ENCODE measurements at places on chromosomes 3 and 15. TPM values are rescaled to one million over a fixed set of nuclear protein-coding genes. Genes with fewer than 3 reads are reported as not detected.
A peak's percentile ranks its signal among the peaks of the same experiment; 100 is the strongest.

DNA sequence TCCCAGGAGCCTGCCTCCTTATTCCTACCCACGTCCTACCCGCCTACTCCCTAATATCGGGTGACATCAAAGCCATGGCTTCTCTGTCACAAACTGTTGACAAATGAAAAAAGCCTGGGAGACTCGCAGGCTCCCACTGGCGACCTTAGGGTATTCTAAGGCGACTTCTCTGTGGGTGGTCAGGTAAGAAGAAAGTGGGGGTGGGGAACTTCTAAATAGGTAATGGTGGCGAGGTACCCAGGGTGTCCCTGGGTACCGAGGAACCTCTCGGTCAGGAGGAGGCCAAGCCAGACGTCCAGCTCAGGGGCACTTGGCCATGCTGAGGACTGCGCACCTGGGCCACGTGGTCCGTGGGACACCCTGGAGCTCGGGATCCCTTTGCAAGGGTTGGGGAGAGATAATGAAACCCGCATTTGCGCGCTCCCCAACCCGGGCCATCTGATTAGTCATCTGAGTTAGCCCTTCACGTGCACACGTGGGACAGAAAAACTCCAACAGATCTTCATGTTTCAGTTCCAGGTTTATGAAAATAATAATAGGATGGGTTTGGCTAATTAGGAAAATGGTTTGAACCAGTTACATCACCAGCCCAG is 78.2 kb downstream of the NR2F2 start:
- DNase-seq, result no peak

VPS13C gene
- polyA plus RNA-seq, result 25.9 TPM

DNA sequence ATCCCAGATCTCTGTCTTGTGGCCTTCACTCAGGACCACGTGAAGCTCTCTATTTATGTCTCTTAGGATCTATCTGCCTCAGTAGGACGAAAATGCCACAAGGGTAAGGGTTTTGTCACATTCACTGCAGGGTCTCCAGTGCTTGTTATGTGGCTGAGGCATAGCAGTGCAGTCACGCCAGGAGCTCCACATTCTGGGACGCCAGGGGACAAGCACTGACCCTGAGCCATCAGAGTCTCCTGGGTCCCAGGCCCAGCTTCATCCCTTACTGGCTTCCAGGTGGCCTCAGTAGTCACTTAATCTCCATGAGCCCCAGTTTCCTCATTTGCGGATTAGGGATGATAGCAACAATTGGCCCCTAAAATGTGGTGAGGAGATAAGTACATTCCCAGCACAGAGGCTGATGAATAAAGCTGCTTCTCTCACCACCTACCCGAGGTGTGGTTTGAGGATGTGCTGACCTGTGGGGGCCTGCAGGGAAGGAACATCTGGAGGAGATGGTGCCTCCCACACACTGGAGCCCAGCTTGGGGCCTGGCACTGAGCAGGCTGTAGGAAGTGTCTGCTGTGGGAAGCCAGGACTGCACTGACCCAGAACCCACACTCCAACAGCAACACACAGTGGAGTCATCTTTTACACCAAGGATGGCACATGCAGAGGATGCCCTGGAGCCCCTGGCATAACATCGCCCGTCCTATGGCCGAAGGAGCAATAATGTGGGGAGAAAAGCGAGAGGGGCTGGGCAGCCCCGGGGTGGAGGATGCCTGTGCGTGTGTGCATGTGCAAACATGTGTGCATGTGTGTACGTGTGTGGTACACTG is 93.2 kb upstream of the IQSEC1 start:
- no peak for DNase-seq

ASB14 gene
- polyA plus RNA-seq, result 2.5 TPM

- DNase-seq, result no peak
These were observed 570 bp upstream of the NEDD4 start for GRCh38 chr15:55993804-55994560.

DNA sequence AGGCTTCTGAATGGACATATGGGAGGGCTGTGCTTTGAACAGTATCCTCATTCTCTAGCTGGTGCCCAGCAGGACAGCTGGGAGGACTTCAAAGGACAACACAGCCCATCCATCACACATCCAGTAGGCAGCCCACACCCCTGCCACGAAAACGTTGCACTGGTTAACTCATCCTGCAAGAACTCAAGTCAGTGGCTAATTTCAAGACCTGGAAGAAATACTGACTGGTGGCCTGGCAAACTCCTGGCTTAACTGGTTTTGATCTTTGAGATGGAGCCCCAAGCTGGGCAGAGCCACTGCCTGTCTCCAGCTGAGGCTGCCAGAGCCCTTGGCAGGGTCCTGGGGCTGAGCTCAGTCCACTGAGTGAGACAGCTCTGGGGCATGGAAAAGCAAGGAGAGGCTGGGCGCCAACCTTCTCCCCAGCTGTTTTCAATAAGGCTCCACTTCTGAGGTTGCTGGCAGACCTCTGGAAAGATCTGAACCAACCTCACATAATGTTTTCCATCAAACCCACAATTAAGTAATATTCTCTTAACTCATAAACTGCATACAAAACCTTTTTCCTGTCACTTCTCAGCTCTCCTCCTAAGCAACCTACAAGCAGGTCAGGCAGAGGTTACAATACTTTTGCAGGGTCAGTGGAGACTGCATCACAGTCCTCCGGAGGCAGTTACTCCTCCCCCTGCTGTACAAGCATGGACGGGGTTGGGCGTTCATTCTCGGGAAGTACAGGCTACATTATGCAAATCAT is 110.3 kb downstream of the MYLK start:
- no peak for DNase-seq

- DNase-seq, result no peak
These were observed 48.7 kb downstream of the NMNAT3 start for GRCh38 chr3:139629033-139629432.

REC114 gene
- not detected for polyA plus RNA-seq

ISG20 gene
- polyA plus RNA-seq, result 13.8 TPM

DNA sequence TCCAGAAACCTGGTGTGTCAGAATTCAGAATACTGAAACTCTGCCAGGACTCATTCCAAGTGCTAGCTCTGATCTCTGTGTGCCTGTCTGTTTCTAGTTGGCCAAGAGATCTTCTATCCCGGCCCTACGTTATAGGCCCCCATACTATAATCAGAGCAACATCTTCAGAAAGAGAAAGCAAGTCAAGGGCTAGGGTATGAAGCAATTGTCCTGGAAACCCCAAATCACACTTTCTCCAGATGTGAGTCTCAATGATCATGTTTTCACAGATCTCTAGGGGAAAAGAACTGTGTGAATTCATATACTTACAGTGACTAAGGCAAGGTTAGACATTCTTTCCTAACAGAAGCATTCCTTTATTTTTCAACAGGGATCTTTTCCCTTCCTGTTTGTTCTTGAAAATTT is 309.7 kb downstream of the SLC9A9 start:
- no peak for DNase-seq

DNA sequence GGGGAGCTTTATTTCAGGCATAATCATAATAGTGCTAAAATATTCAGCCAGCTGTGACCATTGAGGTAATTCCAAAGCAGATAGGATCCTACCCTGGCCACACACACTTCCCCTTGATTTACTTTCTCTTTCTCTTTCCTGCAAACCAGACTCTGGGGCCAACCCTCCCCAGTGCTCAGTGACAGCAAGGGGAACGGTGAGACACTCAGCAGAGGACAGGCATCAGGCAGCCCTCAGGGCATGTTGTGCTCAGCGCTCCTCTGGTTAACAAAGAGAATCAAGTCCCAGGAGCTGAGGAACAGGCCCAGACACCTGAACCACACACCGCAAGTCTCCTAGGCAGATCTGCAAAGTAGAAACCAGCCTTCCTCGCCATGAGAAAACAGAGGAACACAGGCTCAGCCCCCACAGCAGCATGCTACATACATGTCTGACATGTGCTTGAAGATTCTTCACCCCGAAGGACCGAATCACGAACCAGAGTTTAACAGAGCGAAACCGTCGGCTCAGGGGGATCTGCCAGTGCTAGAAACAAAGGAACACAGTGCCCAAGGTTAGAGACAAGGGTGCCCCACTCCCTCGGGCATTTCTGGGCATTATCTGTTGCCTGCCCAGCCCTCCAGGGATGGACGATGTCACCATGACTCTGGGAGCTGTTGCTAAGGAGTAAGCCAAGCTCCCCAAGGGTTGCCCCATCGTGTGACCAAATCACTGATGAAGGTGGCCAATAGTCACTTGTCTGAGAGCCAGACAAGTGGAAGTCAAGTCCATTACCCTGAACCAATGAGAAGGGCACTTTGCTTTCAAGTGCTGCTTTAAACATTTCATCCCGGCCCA is 17.5 kb downstream of the HDC start:
- no peak for DNase-seq

DNA sequence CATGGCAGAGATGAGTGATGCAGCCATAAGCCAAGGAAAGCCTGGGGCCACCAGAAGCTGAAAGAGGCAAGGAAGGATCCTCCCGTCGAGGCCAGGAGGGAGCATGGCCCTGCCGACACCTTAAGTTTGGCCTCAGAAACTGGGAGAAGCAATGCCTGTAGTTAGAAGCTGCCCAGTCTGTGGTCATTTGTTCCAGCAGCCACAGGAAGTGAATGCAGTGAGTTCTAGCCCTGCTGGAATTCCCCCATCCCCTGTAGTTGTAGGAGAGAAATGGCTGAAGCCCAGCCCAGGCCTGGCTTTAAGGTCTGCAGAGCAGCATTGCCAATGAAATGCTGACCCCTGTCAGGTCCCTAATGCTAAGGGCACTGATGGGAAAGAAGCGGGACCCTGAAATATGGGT is 12.2 kb upstream of the CHSY1 start:
- no peak for DNase-seq

DNA sequence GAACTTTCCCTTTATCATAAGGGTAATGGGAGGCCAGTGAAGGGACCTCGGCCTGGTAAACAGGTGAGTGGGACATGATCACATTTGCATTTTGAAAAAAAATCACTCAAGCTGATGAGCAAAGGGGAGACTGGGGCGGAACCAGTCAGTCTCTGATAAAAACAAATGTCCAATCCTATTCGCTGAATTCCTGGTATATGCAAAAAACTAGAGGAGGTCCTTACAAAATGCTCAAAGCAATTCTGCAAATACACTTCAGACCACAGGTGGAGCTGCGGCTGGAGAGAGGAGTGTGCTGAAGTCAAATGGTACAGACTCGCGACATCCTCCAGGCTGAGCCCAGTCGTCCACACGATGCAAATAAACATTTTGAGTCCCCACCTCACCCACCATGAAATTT is 166.7 kb downstream of the FOXP1 start:
- DNase-seq, result no peak

GRCh38 chr3:45443459-45443858 is 55.1 kb downstream of the LARS2 start:
- DNase-seq, result no peak

- DNase-seq, result no peak
These were observed 19.8 kb upstream of the ACOX2 start for GRCh38 chr3:58556761-58557221.

GRCh38 chr15:72289597-72290325 is 17.4 kb upstream of the PARP6 start:
- no peak for DNase-seq

DNA sequence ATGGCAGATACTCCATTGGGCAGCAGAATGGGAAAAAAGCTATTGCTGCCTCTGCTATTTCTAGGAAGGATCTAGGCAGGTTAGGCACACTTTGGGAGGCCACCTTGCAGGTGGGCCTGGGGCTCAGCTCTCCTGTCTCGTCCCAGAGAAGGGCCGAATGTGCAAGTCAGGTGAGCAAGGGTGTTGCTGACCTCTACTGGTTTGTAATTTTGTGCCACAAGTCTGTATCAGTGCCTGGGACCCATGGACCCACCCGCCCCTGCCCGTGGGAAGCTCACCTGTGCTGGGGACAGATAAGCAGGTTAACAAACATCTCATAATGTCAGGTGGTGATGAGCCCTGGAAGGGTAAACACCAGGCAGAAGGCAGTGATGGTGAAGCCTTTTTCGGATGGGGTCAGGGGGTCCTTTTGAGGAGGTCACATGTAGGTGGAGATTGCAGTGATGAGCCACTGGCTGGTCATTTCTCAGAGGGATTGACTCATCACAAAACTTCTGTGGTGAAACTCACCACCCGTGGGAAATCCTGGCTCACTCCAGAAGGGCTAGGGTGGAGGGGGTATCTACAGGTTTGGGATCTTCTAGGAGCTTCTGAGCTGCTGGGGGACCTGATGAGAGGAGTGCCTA is 161.3 kb downstream of the KLF13 start:
- no peak for DNase-seq

DNA sequence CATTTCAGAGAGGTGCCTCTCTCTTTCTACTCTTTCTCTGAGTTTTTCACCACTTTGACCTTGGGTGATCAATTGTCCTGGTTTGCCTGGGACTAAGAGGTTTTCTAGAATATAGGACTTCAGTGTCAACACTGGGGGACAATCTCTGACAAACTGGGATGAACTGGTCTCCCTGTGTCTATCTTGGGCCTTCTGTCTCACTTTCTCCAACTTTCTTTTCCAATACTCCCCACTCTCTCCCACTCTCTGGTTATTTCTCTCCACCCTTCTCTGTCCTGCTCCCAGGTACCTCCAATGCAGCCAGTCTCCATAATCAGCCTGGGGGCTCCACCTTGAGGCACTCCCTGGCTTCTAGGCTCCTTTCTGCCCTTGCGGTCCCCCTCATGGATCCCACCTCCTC is 4.7 kb upstream of the ITGA11 start:
- DNase-seq, result no peak

DNA sequence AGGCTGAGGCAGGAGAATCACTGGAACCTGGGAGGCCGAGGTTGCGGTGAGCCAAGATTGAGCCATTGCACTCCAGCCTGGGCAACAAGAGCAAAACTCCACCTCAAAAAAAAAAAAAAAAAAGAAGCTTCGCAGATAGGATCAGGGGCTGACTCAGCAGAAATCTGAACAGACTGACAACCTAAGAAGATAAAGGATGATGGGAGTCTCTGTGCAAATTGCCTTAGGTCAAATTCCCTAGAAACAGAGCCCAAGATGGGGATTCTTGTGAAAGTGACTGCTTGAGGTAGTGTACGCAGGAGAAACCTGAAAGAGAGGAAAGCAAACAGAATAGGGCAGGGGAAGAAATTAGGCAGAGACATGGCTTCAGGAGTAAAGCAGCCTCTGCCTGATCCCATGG is 160.8 kb upstream of the LRIG1 start:
- no peak for DNase-seq

- peak; percentile 23 for DNase-seq
These were observed 221.2 kb downstream of the NLGN1 start for GRCh38 chr3:173618703-173619102.

DNA sequence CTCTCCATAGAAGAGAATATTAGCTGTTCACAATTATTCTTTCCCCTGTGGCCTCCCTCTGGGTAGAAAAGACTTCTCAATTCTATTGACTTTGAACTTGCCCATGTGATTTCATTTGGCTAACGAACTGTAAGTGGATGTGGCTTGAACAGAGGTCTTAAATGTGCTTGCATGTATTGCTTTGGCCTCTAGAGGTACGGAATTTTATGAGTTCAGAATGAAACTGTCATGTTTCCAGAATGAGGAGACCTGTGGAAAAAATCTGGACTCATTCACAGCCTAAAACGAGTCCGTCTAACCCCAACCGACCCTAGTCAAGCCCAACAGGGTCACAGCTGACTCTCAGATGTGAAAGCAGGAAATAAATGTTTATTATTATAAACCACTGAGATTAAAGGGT is 596.7 kb upstream of the UBE2E2 start:
- DNase-seq, result no peak

PPP1R14D gene
- polyA plus RNA-seq, result not detected

- DNase-seq, result no peak
These were observed 99.1 kb upstream of the SMAD3 start for GRCh38 chr15:66966256-66966655.

- DNase-seq, result no peak
These were observed 66.5 kb downstream of the NME9 start for GRCh38 chr3:138263104-138263503.

- DNase-seq, result no peak
These were observed 61.7 kb downstream of the TAMM41 start for GRCh38 chr3:11784971-11785377.

GRCh38 chr3:14404631-14405359 is 2.4 kb downstream of the SLC6A6 start:
- DNase-seq, result no peak

USP8 gene
- 16.3 TPM for polyA plus RNA-seq

Measured in heart right ventricle (tissue), 16 donors.